ENCODE measurements at places on chromosomes 16 and 17.
A peak's percentile ranks its signal among the peaks of the same experiment; 100 is the strongest.

DNA sequence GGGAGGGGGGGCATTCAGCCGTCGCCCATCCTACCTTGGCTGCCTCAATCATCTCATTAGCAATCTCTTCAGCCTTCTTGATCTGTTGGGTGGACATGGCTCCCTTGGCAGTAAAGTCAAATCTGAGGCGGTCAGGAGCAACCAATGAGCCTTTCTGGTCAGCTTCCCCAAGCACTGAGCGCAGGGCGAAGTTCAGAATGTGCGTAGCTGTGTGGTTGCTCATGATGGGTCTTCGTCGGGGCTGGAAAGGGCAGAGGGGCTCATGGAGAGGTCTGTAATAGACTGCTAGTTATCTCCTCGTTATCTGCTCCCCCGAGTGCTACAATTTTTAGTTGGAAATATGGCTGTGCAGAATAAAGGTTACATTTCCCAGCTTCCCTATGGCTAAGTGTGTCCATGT, 7.2 kb upstream of the EXOSC6 start:
- DNase-seq: no peak

- DNase-seq: no peak
Observed at GRCh38 chr16:60073376-60073775, 1339.3 kb upstream of the GOT2 start.

DNA sequence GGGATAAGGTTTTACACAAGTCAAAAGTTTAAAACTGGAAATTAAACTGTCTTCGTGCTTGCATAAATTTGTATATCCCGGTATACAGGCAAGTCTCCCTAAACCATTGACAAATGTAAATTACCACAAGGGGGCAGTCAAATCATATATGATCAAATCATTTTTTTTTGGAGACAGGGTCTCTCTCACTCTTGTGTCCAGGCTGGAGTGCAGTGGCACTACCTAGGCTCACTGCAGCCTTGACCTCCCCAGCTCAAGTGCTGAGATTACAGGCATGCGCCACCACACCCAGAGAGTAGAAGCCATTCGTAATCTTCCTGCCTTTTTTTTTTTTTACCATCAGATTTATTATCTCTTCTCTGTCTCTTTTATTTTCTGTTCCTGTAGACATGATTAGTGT, 18.5 kb downstream of the TOP2A start:
- peak; percentile 89 for DNase-seq

GRCh38 chr17:58531122-58531521, 16.7 kb upstream of the MTMR4 start:
- no peak for DNase-seq

GRCh38 chr17:49894761-49895160, 46.9 kb upstream of the TAC4 start:
- DNase-seq: no peak

- DNase-seq: no peak
Observed at GRCh38 chr17:50212121-50212843, 10.9 kb upstream of the COL1A1 start.

DNA sequence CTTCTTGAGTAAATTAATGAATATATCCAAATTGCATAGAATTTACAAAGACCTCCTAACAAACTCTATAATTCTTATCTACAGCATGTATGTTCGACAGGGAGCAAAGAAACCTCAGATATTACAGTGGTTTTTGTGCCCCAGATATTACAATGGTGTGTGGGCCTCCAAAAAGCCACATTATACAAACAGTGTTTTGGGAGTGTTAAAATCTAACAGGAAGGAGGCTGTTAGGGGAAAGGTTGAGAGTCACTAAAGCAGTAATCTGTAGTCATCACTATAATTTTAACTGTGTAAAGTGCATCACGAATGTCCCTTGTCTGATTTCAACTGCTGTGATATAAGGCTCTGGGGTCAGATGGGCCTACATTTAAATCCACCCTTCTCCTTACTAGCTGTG, 400.2 kb upstream of the C16orf82 start:
- DNase-seq: no peak

- no peak for DNase-seq
Observed at GRCh38 chr17:42402117-42402516, 13.9 kb upstream of the STAT3 start.

DNA sequence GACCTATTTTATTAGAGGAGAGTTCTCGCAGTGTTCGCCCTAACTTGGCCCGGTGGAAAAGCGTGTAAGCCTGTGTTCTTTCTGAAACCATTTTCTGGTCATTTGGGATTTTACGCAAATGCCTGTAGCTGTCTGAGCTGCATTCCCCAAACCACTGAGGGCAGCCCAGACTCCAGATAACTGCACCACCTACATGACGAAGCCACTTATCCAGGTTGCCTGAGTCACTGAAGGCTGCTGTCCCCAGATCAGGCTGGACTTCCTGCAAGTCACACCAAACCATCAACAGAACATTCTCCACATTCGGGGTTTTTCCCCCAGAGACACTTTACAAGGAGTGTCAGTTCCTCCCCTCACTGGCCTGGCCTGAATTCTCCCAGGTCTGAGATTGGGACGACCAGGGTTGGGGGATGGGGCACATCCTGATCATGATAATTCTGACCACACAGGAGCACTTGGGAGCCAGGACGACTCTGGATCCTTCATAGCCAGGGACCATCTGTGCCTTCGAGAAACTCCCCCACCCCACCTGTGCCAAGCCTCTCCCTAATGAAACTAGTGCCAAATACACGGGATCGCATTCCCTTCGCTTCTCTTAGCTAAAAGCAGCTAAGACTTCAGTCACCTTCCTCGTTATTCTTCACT, 2.3 kb downstream of the RPRML start:
- DNase-seq: peak; percentile 35

GRCh38 chr17:62778990-62779681, 29.0 kb downstream of the MARCHF10 start:
- no peak for DNase-seq

- no peak for DNase-seq
Observed at GRCh38 chr17:55305321-55306087, 40.7 kb downstream of the HLF start.

- DNase-seq: peak; percentile 37
Observed at GRCh38 chr17:83109793-83110645, 30.6 kb downstream of the METRNL start.

GRCh38 chr16:12527071-12527470, 276.6 kb downstream of the CPPED1 start:
- DNase-seq: no peak

DNA sequence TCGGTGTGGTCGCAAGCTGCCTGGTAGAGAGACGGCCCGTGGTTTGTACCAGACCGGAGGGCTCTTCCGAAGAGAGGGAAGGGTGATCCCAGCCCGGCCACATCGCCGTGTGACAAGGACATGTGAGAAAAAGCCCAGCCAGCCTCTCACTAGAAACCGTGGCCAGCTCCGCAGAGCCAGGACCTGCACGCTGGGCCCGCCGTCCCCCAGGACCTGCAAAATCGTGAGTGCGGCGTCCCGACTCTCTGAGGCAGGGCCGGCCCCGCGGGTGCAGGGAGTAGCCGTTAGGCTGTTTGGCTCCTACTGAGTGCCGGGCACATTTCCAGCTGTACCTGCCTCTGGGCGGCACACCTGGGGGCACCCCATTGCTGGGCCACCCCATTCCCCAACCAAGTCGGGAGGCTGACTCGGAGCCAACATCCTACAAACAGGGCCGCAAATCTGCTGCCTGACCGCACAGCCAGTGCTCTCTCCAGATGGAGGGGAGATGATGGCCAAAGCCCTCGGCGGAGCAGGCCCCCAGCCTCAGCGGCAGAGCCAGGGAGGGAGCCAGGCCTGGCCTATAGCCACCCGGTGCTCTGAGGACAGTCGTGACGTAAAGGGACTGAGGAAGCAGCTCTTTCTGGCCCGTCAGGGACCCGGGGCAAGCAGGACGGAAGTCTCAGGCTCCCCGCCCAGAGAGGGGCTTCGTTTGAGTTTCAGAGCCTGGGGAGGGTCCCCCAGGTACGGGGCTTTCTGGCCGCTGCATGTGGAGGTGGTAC, 33.6 kb upstream of the PABPN1L start:
- DNase-seq: no peak

DNA sequence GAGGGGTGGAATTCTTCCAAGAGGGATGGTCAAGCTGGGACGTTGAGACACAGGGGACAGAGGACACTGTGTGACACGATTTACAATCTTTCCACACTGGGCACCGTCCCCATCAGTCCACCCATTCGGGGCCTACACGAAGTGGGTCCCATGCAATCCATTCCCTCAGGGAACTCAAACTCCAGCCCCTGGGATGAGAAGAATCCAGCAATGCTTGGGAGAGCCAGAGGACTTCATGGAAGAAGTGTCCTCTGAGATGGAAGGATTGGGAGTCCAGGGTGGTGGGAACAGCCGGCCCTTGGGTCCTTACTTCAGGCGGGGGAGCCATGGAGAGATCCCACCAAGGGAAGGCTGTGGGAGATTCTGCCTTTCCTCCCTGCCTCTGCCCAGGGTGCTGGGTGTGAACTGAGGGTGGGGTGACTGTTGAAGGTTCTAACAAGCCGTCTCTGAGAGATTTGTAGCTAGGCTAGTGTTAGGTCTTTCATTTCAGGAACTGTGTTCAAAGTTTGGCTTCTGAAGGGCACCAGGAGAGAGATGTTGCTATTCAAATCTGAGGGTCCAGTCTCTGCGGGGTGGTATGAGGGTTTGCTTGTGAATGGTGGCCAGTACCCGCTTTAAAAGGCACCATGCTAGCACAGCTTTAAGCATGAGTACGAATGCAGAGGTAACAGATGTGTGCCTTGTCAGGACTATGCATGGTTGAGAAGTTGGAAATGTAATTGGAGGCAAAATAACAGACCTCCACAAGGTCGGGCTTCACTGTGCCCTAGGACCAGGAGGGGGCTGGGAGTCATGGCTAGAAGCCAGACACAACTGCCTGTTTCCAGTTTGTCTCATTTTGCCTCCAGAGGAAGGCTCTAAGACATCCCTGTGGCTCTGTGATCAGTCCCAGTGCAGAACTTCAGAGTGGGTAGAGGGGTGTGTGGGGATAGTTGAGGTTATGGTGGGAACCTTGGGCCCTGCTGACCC, 1.9 kb downstream of the ATP1B2 start:
- DNase-seq: no peak

DNA sequence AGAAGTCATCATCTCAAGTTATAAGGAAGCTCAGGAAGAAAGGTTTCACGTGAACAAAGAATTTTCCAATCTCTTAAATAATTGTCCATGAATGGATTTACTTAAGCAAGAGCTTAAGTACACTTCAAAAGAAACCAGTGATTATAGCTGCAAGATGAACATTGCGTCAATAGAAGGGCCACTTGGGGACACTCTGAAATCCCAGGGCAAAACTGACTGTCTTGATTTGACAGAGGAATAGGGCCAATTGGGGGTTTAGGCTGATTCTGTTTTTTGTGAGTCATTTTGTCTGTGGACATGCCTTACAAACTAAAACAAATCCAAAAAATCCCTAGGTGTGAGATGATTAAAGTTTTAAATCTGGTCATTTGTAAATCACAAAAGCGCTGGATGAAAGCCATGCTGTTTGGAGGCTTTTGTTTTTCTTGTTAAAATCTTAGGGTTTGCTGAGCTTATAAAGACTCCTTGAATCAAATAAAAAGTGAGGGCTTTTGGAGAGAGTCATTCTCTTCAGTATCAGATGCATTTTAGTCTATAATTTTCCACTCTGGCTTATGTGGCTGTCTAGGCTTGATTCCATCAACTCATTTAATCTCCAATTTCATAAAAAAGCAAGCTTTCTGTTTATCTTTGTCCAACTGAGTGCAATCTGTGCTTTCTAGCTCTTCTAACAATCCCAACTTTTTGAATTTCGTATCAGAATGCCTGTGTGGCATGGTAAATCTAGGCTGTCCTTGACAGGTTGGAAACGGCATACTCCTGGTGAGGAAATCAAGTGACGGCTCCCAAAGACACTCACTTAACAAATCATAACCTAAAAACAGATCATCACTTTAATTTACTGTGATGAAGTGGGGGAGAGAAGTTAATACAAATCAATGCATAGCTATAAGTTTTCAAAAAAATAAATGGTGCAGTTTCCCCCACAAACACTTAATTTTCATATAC, 98.2 kb upstream of the SOX9 start:
- DNase-seq: no peak

DNA sequence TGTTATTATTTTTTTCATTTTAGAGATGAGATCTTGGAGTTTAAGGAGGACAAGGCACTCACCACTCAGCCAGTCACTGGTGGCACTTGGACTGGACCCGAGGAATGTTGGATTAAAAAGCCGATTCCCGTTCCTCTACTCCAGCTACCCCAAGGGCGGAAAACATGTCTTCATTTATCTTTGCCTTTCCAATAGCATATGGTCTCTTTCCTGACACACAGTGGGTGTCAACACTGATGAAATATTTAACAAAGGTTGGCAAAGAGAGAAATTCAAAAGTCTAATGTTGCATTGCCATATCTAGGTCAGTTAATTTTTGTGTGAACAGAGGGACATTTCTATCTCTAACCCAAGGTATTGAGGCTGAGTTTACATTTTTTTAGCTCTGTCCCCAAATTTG, 459.7 kb downstream of the RBFOX1 start:
- no peak for DNase-seq

GRCh38 chr16:27284865-27285675, 16.5 kb upstream of the NSMCE1 start:
- DNase-seq: no peak

DNA sequence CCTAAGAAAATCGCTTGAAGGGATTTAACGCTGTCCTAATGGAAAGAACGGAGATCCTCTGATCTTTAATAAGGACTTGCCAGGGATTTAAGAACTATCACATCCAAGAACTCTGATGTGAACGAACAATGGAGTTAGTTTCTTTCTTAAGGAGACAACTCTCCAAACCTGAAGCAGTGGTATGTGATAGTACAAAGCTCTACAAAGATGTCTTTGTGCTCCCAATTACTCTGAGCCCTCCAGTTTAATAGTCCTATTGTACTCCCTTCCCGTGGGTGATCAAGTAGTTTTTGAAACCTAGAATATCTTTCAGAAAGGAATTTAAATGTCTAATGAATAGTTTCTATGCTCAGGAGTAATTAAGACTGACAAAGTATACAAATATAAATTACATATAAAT, 123.8 kb downstream of the FTO start:
- no peak for DNase-seq

DNA sequence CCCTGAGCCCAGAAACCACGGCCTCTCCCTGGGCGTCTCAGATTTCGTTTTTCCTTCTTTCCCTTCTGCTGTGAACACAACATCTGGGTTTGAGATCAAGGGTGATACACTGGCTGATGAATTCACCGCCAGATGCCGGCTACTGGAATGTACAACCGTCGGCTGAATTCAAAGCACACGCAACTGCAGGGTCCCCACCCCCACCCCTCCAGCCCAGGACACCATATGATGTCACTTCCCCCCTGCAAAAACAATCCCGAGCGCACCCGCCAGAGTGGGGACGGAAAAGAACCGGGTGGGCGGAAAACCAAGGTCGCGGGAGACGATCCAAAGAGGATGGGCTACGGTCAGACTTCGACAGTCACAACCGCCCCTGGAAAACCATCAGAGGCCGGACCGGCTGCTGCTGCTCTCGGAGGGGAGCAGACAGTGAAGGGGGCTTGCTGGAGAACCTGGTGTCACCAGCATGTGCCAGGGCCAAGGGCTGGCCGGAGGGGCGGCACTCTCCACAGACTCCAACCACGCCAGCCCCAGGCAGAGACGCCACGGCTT, 23.3 kb downstream of the CEP295NL start:
- peak; percentile 75 for DNase-seq

- peak; percentile 69 for DNase-seq
Observed at GRCh38 chr17:19371259-19372010, 6.9 kb upstream of the MAPK7 start.

- peak; percentile 97 for DNase-seq
Observed at GRCh38 chr17:7573324-7574080, 5.9 kb upstream of the CD68 start.

GRCh38 chr17:66840061-66840460, 5.1 kb downstream of the CACNG5 start:
- DNase-seq: no peak
